ENCODE measurements at places on chromosomes 1 and 21. TPM values are rescaled to one million over a fixed set of nuclear protein-coding genes. Genes with fewer than 3 reads are reported as not detected.

Gene TRIM46
- 9.7 TPM for total RNA-seq

Gene PRELP
- total RNA-seq: 33.7 TPM

Gene ZNF644
- total RNA-seq: 37.9 TPM

- no peak for DNase-seq
These were observed 1.1 kb downstream of the TXNIP start for GRCh38 chr1:145995148-145995881.

- no peak for DNase-seq
These were observed 5.2 kb downstream of the IRF2BP2 start for GRCh38 chr1:234604495-234605398.

DNA sequence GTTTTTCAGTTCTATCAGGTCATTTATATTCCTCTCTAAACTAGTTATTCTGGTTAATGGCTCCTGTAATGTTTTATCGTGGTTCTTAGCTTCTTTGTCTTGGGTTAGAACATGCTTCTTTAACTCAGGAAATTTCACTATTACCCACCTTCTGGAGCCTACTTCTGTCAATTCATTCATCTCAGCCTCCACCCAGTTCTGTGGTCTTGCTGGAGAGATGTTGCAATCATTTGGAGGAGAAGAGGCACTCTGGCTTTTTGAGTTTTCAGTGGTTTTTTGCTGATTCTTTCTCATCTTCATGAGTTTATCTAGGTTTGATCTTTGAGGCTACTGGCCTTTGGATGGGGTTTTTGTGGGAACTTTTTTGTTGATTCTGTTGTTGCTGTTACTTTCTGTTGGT is 213.0 kb downstream of the BRINP2 start:
- DNase-seq: no peak

- no peak for DNase-seq
These were observed 20.9 kb downstream of the CSTB start for GRCh38 chr21:43754948-43755781.

DNA sequence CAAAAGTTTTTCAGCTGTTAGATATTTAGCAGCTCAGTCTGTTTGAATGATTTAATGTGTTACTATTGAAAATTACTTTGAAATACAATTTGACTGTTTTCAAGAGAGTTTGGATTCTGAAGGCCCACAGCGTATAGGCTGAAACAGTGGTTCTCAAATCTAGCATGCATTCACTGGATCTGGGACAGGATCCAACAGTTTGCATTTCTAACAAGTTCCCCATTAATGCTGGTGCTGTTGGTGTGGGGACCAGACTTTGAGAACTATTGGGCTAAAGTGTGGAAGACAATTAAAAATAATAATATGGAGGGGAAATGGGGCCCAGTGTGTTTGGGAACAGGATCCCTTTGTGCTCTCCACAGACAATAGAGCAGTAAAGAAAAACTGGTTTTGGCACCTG is 31.9 kb downstream of the ITSN1 start:
- DNase-seq: no peak

DNA sequence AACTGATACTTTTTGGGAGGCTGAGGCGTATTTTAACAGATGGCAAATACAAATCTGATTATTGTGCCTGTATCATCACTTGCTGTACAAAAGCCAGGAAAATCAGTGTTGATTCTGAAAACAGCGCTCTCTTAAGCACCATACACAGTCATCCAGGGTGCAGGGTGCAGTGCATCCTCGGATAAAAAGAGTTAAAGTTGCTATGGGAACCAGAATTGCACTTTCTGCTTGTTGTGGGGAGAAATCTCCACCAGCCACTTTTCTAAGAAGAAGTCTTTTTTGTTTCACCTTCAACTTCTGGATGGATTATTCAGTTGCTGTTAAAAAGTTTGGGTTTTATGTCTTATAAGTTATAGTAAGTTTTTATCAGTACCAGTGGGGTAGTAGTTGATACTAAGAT is 3.8 kb downstream of the LAMC1 start:
- no peak for DNase-seq

DNA sequence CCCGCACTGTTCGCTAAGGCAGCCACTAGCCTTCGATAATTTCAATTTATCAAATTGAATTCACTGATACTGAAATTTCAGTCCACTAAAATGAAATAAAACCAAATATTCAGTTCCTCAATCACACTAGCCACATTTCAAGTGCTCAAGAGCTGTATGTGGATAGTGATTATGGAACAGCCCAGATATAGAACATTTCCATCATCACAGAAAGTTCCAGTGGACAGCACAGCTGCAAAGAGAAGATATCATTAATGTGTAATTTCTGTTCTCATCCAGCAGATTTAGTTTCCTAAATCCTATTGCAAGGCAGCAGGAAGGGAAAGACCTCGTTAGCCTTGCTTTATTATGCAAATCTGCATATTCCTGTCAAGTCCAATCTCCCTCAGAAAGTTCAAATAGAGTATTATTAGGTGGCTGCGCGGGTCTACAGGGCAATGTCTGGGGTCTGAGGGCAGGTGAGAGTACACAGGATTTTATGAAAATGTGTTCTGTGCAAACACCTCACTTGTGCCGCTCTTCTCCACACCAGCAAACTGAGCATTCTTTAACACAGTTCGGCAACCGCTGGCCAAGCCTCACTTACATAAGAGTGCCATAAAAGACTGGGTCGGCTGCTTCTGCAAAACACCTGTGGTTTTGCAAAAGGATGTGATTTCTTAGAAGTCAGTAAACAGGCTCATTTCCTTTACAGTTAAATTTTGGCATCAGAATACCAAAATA is 22.4 kb downstream of the CAPZB start:
- DNase-seq: no peak

GRCh38 chr1:243268751-243269460 is 13.1 kb downstream of the SDCCAG8 start:
- DNase-seq: no peak

DNA sequence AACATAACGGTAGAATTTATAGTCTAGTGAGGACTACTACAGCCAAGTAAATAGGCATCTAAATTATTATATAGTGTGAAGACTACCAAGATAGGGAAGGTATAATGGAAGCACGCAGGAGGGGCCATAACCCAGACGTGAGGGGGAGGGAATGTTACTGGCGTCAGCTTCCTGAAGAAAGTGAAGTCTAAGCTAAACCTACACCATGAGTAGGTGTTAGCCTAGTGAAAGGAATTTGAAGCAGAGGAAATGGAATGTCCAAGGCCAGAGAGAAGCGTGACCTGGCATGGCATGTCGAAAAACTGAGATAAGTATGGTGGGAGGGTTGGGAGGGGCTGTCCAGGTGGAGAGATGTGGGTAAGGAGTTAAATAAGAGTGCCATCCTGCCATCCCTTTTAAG is 140.5 kb downstream of the SLC44A5 start:
- no peak for DNase-seq

DNA sequence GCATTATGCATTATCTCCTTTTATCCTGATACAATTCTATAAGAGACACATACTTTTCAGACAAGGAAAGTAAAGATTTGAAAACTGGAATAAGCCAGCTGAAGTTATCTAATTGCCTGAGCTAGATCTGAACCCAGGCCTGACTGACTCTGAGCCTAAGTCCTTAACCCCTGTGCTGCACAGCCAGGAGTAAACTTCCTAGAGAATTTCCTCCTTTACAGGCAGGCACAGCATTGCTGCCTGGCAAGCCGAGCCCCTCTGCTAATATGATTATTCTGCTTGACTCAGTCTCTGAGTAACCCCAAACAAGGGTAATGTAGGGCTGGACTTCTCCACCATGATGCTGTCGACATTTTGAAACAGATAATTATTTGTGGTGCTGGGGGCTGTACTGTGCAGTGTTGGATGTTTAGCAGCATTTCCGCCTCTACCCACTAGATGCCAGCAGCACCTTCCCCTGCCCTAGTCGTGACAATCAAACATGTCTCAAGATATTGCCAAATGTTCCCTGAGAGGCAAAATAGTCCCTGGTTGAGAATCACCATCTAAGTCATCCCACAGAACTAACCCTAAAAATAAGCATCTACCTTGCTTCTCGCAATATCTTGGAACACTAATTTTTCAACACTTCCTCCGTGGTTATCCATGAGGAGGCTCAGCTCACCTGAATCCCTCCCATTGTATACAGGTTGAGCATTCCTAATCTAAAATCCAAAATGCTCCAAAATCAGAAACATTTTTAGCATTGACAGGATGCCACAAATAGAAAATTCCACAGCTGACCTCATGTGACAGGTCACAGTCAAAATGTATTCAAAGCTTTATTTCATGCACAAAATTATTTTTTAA is 18.5 kb downstream of the CAMK1G start:
- no peak for DNase-seq

DNA sequence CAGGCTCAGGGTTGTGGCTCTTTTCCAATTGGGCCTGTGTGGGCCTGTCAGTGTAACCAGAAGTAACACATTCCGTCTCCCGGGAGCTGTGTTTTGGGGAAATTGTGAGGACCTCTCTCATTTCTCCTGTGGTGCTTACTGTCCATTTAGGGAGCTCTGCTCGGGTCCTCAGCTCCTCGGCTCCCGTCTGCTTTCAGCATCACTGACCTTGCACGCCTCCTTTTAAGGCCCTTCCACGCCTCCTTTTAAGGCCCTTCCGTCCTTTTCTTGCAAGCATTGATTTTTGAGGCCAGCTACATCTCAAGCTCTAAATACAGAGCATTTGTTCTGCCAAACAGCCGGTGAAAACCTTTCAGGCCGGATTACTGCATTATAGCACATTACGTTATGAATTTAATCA is 9.7 kb downstream of the CA6 start:
- DNase-seq: no peak

GRCh38 chr1:4128616-4129015 is 228.5 kb upstream of the C1orf174 start:
- DNase-seq: peak; percentile 88

Data from chondrocyte (in vitro differentiated cells).